CD8-positive, alpha-beta T cell (primary cell): ENCODE measurements at places on chromosomes 7 and 10.

DNA sequence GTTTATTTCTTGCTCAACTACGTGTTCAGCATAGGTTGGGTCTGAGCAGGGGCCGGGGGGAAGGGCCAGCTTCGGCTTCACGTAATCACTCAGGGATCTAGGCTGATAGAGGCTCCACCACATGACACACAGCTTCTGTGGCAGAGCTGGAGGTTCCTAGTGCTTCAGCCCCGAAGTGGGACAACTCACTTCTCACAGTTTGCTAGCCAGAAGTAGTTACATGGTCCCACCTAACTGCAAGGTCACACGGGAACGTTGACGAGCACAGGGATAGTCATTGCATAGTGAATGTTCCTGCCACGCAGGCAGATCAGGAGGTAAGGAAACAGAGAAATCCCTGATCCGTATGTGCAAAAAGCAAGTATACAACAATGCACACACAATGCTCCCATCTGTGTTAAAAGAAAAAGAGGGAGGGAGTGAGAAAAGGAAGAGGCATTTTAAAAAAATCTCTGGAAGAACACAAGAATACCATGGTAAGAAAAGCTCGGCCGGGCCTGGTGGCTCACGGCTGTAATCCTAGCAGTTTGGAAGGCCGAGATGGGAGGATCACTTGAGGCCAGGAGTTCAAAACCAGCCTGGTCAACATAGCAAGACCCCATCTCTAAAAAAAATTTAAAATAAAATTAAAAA, 16.9 kb downstream of the SMURF1 start:
- DNase-seq, result no peak

GRCh38 chr10:103192089-103192450, 1.0 kb downstream of the NT5C2 start:
- no peak for DNase-seq

DNA sequence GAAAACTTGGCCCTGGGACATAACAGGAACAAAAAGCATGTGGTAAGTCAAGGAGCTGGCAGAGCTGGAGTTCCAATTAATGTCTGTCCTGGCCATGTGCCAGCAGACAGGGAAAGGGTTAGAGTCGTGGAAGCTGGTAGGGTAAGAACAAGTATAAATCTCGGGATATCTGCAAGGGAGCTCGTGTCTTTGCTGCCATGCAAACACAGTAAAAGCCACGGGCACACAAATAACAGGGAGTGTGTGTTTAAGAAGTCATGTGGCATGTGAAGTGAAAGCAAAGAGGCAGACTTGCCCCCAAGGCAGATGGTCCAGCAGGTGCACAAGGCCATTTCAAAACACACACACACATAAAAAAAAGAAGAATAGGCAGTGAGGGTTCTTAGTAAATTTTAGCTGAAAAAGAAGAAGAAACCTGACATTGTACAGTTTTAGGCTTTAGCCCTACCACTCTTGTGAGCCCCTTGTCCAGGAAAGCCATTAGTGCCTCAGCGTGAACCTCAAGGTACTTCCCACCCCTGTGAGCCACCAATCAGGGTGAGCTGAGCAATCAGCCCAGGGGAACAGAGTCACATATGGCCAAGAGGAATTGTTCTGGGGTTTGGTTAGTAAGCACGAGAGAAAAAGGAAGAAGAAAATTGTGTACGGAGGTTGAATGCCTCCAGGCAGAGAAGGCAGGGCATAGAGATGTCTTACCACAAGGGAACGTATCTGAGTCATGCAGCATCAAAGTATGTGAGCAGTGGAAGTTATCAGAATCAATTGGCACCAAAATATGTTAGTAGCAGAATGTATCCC, 32.8 kb upstream of the ARHGAP12 start:
- DNase-seq, result peak; percentile 30

DNA sequence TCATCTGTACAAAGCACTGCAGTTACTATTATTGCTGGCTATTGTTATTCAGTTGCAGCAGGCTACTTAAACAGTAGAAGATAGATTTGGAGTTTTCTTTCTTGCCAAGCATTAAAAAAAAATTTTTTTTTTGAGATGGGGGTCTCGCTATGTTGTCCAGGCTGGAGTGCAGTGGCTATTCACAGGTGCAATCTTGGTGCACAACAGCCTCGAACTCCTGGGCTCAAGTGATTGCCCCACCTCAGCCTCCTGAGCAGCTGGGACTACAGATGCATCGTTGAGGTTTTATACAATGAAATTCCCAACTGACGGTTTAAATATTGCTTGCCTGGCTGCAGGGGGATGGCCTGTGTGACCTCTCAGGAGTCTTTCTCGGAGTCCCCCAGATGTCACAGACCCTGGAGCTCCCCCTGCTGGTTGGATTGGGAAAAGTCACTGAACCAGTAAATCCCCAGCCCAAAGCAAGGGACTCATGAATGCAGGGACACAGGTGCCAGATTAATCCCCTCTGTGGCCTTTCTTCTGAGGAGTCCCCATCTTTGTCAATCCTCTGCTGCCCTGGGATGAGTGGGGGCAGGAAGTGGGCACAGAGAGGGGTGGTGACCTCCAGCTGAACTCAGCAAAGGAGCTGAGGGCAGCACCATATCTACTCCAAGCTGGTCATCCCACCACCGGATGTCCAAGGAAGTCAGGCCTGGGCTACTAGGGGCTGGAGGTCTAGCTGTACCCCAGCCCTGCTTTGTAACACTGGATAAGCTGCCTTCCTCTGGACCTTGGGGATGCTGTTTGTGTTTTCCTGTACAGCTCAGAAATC, 149.6 kb downstream of the C10orf105 start:
- peak; percentile 70 for DNase-seq
